Fibroblast of skin of right quadriceps (primary cell): ENCODE measurements at places on chromosomes 4 and X.

GRCh38 chr4:76969941-76970529 is 20.5 kb downstream of the SEPTIN11 start:
- no peak for DNase-seq

DNA sequence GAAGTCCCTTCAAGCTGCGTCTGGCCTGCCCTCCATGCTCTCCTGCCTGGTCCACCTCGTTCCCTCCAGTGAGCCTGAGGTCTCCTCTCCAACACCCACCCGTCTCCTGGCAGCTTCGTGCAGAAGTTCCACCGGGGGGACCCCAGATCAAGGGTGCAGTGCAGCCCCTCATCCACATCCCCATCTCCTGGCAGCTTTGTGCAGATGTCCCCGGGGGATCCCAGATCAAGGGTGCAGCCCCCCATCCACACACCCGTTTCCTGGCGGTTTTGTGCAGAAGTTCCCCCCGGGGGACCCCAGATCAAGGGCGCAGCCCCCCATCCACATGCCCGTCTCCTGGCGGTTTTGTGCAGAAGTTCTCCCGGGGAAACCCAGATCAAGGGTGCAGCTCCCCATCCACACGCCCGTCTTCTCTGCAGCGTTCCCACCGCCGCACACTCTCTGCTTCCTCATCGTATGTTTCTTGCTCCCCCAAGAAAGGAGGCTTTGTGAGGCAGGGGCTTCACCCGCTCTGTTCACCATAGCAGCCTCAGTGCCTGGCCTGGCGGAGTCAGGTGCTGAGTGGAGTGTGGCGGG is 35.7 kb downstream of the PIGG start:
- no peak for DNase-seq

- DNase-seq, result peak; percentile 22
Observed at GRCh38 chr4:187108845-187109244, 385.2 kb upstream of the FAT1 start.

DNA sequence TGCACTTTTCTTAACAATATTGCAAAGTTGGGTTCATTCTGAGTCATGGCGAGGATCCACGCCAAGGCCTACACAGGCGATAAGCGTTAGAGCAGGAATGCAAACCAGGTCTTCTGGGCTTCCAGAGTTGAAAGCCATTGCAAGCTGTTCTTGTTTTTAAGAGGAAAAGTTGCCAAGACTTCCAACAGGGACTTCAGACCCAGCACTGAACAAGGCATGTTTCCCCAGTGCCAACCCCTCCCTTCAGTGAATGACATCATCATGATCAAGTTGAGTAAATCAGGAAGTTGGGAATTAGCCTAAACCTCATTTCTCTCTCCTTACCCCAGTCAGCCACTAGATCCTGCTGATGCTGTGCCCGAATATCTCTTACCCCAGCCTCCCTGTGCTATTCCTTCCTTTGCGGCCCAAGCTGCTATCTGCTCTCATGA is 355.1 kb downstream of the HS3ST1 start:
- DNase-seq, result peak; percentile 82
